Fibroblast of the aortic adventitia (primary cell): ENCODE measurements at places on chromosomes 2 and 18. TPM values are rescaled to one million over a fixed set of nuclear protein-coding genes. Genes with fewer than 3 reads are reported as not detected.
A peak's percentile ranks its signal among the peaks of the same experiment; 100 is the strongest.

- peak; percentile 50 for DNase-seq
Observed at GRCh38 chr2:55357927-55358326, 61.7 kb downstream of the CCDC88A start.

DNA sequence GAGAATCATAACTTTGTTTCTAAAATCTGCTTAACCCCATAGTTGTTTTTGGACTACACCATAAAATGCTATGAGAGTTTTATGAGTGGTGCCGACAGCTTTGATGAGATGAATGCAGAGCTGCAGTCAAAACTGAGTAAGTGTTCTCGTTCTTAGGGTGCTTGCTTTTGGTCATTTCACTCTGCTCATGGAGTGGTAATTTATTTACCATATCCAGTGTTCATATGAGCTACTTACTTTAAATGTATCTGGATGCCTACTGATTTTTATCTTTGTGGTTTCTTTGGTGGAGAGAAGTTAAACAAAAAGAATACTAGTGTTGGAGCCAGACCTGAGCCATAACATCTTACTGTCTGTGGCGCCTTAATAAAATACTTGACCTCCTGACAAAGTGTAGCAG, 16.4 kb downstream of the NDC80 start:
- DNase-seq: no peak

- peak; percentile 59 for DNase-seq
Observed at GRCh38 chr18:61854578-61855448, 38.0 kb downstream of the RNF152 start.

- no peak for DNase-seq
Observed at GRCh38 chr18:57640749-57641148, 19.1 kb upstream of the NARS1 start.

The TRAF3IP1 gene
- 8.4 and 15.9 TPM in 2 replicates for total RNA-seq

The FAM110C gene
- total RNA-seq: not detected in 2 replicates
